Tibial nerve (tissue), 4 donors: ENCODE measurements at places on chromosomes 11 and 22. TPM values are rescaled to one million over a fixed set of nuclear protein-coding genes. Genes with fewer than 3 reads are reported as not detected.

The INS gene
- not detected for total RNA-seq

DNA sequence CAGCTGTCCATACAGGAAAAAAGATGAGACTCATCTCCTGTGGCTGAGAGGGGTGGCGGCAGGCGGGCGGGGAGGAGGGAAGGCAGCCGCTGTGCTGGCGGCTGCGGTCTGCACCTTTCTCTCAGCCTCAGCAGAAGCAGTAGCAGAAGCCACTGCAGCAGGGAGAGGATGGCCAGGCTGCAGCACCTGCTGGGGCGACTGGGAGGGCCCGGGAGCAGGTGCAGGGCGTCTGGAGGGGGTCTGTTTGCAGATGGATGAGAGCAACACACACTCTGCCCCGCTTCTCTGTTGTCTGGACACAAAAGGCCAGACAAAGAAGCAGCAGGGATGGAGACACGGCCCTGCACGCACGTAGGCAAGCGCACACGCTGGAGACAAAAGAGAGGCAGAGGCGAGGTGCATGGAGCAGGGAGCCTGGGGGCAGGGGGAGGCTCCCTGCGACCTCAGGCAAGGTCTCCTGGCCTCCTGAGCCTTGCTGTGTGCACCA is 9.3 kb upstream of the MIAT start:
- peaks cover 2% of the 10 kb centered on the region for H3K4me1 ChIP-seq
- no peak for DNase-seq
- H3K27me3 ChIP-seq: peaks cover 75% of the 10 kb centered on the region
- no peak overlapping the region for H3K27ac ChIP-seq

The SLC22A12 gene
- total RNA-seq: 0.30 TPM

DNA sequence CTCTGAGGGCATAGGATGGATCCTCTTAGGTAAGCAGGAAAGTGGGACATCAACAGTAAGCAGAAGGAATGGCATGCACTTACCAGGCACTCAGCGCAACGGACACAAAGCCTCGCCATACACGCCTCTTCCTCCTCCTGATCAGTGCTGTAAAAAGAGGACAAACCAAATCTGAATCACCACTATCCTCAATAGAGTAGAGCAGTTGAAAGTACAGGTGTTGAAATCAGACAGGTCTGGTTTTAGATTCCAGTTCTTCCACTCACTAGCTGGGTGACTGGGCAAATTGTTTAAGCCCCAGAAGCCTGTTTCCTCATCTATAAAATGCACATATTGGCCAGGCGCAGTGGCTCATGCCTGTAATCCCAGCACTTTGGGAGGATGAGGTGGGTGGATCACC is 8.6 kb upstream of the JAML start:
- H3K27ac ChIP-seq: no peak overlapping the region
- no peak overlapping the region for H3K4me3 ChIP-seq
- no peaks in the 10 kb centered on the region for H3K36me3 ChIP-seq
- H3K4me1 ChIP-seq: no peaks in the 10 kb centered on the region
- DNase-seq: no peak

- no peaks in the 10 kb centered on the region for H3K36me3 ChIP-seq
- H3K4me1 ChIP-seq: peaks cover 29% of the 10 kb centered on the region
- no peak overlapping the region for H3K27ac ChIP-seq
- DNase-seq: no peak
- H3K4me3 ChIP-seq: no peak overlapping the region
Measured at GRCh38 chr11:125211191-125211947, 46.8 kb downstream of the PKNOX2 start.

DNA sequence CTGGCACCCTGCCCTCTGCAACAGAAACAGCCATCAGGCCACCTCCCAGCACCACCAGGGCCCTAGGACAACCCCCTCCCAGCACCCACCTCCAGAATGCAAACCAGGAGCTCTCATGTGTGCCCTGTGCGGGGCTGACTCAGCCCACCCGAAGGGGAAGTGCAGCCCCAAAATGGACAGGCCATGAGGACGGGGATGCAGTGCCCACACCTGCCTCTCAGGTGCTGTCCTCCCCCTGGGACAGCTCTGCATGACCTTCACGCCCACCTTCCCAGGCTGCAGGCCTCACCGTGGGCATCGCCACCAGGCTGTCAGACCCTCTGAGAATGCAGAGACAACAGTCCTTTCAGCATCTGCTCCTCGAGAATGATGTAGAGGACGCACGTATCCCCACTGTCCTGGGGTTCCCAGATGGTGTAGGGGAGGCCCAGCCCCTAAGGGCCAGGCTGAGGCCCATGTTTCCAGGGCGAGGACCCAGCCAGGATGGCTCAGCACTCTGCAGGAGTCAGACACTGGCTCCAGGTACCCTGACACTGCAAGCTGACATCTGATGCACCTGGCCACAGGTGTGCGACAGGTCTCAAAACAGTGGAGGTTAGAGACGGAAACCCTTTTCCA is 13.5 kb downstream of the MOB2 start:
- no peak for DNase-seq
- H3K27me3 ChIP-seq: no peaks in the 10 kb centered on the region
- no peak overlapping the region for H3K27ac ChIP-seq
- no peaks in the 10 kb centered on the region for H3K4me1 ChIP-seq

- no peaks in the 10 kb centered on the region for H3K4me1 ChIP-seq
- no peaks in the 10 kb centered on the region for H3K36me3 ChIP-seq
- no peak overlapping the region for H3K27ac ChIP-seq
- H3K4me3 ChIP-seq: no peak overlapping the region
Measured at GRCh38 chr11:67577951-67578350, 5.7 kb upstream of the GSTP1 start.

DNA sequence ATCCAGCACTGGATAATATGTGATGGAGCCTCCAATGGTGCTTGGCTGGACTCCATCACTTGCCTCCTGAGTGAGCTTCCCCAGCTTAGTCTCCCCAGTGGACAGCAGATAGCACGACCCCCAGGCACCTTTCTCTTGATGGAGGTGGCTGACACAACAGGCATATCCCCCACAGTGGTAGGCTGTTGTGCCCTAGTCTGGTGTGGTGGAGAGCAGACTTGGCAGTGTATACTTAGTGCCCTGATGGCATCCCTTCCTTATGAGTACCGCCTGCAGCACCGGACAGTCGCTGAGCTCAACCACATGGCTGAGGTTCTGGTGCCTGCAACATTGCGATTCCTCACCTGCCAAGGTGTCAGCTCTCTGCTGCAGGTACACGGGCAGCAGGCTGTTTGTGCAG is 50.1 kb downstream of the DNHD1 start:
- H3K36me3 ChIP-seq: no peaks in the 10 kb centered on the region
- H3K4me1 ChIP-seq: no peaks in the 10 kb centered on the region
- DNase-seq: no peak
- H3K4me3 ChIP-seq: no peak overlapping the region
- H3K27me3 ChIP-seq: no peaks in the 10 kb centered on the region
- no peak overlapping the region for H3K27ac ChIP-seq
